Mammary microvascular endothelial cell (primary cell): ENCODE measurements at places on chromosomes 7 and 10. TPM values are rescaled to one million over a fixed set of nuclear protein-coding genes. Genes with fewer than 3 reads are reported as not detected.

SLK gene
- 46.0 and 46.5 TPM in 2 replicates for total RNA-seq

CPXM2 gene
- 7.0 and 7.8 TPM in 2 replicates for total RNA-seq

EFCAB10 gene
- 0.44 TPM in 1 of 2 replicates, not detected in the other for total RNA-seq

SMNDC1 gene
- total RNA-seq = 5.1 and 6.6 TPM in 2 replicates

SEMA3C gene
- total RNA-seq = not detected in 2 replicates

ADGRA1 gene
- not detected in 2 replicates for total RNA-seq

SLC29A4 gene
- 0.67 and 1.2 TPM in 2 replicates for total RNA-seq

TAF3 gene
- 3.1 and 4.0 TPM in 2 replicates for total RNA-seq

SNCG gene
- 77.7 and 80.4 TPM in 2 replicates for total RNA-seq

ICA1 gene
- total RNA-seq = 10.9 and 11.1 TPM in 2 replicates

TMEM176A gene
- not detected in 2 replicates for total RNA-seq

GHRHR gene
- not detected in 2 replicates for total RNA-seq

TUBB8 gene
- total RNA-seq = 0.13 TPM in 1 of 2 replicates, not detected in the other

TSC22D4 gene
- total RNA-seq = 62.0 and 63.5 TPM in 2 replicates

ADCY1 gene
- total RNA-seq = 0.07 and 0.25 TPM in 2 replicates

PKD2L1 gene
- total RNA-seq = not detected in 2 replicates

PWWP2B gene
- total RNA-seq = 7.3 and 8.0 TPM in 2 replicates

SH2D4B gene
- not detected in 2 replicates for total RNA-seq

SEMA3D gene
- total RNA-seq = 3.2 and 3.8 TPM in 2 replicates

TMEM270 gene
- total RNA-seq = not detected in 2 replicates

CTNNA3 gene
- under 0.01 TPM in 1 of 2 replicates, not detected in the other for total RNA-seq
